ENCODE measurements at places on chromosomes 3 and 15. TPM values are rescaled to one million over a fixed set of nuclear protein-coding genes. Genes with fewer than 3 reads are reported as not detected.

DNA sequence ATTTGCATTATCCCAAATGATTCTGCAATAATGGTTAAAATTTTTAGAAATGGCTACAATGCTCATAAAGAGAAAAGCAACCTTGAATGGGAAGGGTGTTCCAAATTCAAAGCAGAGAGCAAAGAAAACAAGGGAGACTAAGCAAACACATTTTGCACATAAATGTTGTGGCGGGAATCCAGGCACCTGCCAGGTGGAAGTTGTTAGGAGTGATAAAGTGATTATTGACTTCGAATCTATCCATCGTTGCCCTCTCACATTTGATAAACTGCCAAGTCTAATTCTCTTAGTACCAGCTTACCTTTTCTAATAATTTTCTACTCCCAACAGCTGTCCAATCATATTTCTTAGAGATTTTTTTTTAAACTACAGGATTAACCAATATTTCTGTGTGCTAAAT lies 244.5 kb downstream of the CACNA2D3 start:
- DNase-seq: no peak

- DNase-seq: no peak
Observed at GRCh38 chr15:26773917-26774316, 1.1 kb upstream of the GABRB3 start.

DNA sequence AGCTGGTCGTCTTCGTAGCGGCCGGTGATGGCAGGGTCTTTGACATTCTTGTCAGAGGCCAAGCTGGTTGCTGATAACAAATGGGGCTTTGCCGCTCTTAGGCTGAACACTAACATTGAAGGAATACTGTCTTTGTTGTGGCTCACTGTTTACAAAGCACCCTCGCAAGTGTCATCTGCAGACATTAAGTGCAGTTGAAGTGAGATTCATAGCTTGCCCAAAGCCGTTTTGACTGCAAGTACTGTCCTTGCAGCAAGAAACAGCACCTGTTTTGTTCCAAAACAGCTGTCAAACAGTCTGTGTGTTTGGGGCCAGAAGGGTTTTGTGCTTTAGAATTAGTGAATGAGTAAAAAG lies 568 bp downstream of the SENP2 start:
- DNase-seq: no peak

- DNase-seq: no peak
Observed at GRCh38 chr15:39110336-39110735, 470.5 kb upstream of the THBS1 start.

- no peak for DNase-seq
Observed at GRCh38 chr3:29322586-29322985, 41.7 kb downstream of the RBMS3 start.

- no peak for DNase-seq
Observed at GRCh38 chr15:99100245-99101173, 4.4 kb upstream of the SYNM start.

Gene C3orf62
- polyA plus RNA-seq: 14.7 TPM
